Left ventricle myocardium superior (tissue), 1 donor: ENCODE measurements at places on chromosomes 4 and X.

- DNase-seq, result no peak
These were observed 225.3 kb upstream of the LNX1 start for GRCh38 chr4:53816561-53816960.

DNA sequence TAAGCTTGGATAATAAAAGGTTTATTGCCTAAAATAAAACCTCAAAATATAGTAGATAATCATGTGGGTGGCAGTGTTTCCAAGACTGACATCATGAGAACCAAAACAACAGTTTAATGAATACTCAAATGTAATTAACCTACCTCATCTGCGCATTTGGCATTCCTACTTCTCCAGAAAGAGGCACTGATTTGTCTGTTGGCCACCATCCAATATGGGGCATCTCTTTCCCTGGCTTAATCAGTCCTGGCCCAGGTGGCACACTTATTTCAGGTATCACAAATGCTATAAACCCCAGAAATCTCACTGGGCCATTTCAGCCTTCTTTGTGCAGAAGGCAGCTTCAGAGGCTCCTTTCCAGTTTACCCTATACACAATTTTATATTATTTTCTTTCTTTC lies 192.2 kb downstream of the COMMD8 start:
- DNase-seq, result no peak

DNA sequence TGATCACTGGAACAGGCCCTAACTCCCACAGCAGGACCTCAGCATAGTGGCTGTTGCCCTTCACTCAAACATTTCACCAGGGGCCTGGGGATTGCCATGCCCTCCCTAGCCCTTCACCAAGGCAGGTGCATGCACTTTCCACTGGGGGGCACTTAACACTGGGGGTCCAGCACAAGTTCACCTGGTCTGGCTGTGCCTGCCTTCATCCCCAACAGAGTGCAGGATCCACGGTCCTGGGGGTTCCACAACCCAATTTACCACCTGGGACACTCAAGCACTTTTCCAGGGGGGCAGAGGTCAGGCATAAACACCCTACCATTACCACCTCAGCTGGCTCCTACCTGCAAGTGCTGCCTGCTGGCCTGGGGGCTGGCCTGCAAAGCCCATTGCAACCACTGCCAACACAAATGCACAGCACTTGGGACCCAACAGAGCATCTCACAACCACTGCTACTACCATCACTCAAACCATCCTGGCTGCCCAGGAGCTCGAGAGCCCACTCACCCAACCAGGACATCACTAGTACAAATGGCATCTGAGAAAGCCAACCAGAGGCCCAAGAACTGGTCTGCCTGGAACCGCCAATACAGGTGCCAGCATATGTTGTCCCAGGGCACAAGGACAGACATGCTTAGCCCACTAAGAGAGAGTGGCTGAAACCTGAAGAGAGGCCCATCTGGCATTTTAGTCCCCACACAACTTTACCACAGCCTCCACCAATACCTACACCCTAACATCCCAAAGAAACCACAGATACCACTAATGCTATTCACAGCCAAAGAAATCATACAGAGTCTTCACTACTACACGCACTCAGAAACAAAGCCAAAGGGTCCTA lies 43.1 kb downstream of the NAT8L start:
- no peak for DNase-seq

- DNase-seq, result no peak
These were observed 26.3 kb upstream of the NUDT6 start for GRCh38 chr4:122948671-122949070.

DNA sequence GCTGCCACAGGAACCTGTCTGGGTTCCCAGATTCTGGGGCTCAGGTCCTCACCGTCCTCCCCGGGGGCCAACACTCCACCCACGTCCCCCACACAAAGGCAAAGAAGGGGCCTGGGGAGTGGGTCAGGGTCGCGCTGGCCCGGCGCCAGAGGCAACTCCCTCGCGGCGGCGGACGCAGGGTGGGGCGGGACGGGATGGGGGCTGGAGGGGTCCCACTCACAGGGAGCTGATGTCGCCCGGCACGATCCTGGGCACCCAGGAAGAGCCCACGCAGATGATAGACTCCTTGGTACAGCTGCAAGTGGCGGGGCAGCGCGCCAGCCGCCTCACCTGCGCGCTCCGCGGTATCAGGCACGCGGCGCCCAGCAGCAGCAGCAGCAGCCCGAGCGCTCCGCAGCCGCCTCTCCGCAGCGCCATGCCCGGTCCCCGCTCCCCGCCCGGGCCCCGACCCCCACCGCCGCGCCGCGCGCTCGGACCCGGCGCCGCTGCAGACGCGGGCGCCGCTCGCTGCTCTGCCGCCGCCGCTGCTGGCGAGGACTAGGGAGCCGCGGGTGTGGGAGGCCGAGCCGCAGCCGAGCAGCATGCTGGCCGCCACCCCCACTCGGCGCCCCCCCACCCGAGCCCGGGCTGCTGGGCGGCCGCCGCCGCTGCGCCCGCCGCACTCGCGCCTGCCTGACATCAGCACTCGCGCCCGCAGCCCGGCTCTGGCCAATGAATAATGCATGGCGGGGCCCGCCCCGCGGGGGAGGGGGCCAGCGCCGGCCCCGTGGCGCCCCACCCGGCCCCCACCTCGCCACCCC lies at the start of gene LGI2:
Gene LGI2 (minus strand): TSS at position 670 of the 800 bp plus-strand sequence. CDS start 253 bp downstream, at position 417.
- peak; percentile 73 for DNase-seq

GRCh38 chr4:118783887-118784286 lies 52.0 kb downstream of the SEC24D start:
- DNase-seq, result no peak

DNA sequence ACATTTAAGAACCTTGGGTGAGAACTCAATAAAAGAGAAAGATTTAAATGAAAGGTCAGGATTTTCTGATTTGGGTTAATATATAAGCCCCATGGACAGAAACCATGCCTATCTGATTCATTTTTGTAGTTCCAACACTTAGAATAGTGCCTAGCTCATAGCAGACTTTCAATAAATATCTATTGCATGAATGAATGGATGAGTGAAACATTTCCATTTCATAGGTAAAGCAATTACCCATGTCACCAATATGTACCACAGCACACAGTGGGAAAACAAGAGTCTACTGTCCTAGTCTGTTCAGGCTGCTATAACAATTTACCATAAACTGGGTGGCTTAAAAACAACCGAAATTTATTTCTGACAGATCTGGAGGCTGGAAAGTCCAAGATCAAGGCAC lies 63.9 kb upstream of the PTPN13 start:
- DNase-seq, result no peak

DNA sequence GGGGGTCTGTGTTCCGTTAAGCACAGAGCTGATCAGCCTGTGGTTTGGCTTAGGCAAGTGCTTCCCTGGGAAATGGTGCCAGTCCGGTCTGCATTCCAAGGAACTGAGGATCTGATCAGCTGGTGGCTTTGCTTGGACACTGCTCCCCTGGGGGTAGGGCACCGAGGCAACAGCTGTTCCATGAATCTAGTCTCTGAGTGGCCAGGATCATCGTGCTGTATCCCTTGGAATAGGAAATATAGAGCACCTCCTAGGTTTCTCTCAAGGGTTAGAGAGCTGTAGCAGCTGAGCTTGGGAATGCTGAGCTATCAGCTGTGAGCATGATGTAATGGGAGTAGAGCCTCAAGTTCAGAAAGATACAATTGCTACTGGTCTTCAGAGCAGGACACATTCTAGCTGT lies 863.9 kb downstream of the RAPGEF2 start:
- DNase-seq, result no peak

- DNase-seq, result no peak
These were observed 539.8 kb upstream of the ARX start for GRCh38 chrX:25555521-25555920.

DNA sequence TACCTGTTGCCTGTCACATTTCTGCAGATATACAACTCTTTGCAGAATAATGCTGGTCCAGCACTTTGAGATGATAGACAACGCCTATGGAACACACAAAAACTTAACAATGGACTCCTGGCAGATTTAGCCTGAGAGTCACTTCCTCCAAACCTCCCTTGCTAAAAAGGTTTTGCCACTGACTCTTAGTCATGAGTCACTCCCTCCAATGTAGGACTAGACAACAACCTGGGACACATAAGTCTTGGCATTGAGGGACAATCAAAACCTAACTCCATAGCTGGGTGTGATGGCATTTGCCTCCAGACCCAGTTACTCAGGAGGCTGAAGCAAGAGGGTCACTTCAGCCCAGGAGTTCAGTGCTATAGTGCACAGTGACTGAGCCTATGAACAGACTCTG lies 22.0 kb upstream of the EIF4E start:
- no peak for DNase-seq

- no peak for DNase-seq
These were observed 5.1 kb downstream of the CXCL9 start for GRCh38 chr4:76002176-76002575.

- no peak for DNase-seq
These were observed 33.0 kb upstream of the TTC29 start for GRCh38 chr4:146978641-146979040.

- no peak for DNase-seq
These were observed 149.2 kb downstream of the STK32B start for GRCh38 chr4:5200513-5200912.

DNA sequence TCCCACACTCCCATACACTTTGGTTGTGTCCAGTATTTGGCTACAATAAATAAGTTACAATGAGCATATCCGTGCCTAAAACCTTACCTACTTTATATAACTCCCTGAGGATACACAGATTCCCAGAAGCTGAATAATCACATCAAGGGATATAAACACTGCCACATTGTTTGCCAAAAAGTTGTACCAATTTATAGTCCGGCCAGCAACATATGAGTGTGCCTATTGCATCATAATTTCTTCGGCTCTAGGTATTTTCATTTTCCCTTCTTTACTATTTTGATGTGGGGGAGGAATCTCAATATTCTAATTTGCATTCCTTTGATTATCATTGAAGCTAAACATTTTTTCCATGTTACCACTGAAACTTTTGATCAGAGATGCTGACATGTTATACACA lies 146.4 kb downstream of the PCDH19 start:
- DNase-seq, result no peak

DNA sequence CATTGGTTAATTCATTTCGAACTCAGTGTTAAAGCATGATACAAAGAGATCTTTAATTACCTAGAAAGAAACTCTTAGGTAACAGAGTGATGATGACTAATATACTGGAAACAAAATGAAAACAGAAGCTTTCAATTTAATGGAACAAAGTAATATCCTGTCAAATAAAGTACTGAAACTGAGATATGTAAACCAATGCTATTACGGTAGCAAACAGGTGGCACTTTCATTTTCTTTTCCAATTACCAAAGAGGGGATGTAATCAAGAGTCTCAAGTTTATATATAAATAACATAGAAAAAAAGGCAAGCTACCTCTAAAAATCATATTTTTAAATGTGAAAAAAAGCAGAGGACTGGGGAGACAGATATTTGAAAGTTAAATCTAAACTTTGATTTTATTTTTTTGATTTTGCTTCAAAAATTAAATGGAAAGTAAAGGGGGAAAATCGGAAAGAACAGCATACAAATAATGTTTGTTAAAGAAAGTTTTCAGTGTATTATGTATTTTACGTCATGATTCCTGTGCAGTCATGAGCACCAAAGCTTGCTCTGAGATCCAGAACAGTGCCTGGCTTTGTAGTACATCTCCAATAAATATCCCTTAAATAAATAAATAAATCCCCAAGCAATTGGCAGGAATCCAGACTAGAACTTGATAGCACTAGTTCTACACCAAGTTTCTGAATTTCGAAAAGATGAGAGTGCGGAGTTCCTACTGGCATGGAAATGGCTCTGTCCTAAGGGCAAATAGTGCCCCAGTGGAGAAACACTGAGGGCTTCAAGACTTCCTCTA lies 25.0 kb upstream of the RAPGEF2 start:
- DNase-seq, result no peak

DNA sequence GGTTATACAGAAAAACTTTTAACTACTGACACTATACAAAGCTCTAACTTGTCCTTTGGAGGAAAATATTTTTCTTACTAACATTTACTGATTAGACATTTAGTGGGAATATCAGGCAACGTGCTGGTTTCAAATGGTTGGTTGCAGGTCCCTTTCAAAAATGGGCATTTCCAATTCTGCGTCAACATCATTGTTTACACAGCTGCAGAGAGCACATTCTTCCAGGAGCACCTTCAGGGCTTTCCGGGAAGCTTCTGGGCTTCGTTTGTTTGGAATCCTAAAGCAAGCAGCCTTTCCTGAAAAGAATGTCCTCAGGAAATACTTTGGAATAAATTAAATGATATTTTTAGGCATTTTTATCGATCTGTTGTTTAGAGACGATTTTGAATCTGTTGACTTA lies 289.7 kb downstream of the TRIML1 start:
- DNase-seq, result no peak

- peak; percentile 83 for DNase-seq
These were observed 7.1 kb downstream of the RASL11B start for GRCh38 chr4:52869196-52869595.

DNA sequence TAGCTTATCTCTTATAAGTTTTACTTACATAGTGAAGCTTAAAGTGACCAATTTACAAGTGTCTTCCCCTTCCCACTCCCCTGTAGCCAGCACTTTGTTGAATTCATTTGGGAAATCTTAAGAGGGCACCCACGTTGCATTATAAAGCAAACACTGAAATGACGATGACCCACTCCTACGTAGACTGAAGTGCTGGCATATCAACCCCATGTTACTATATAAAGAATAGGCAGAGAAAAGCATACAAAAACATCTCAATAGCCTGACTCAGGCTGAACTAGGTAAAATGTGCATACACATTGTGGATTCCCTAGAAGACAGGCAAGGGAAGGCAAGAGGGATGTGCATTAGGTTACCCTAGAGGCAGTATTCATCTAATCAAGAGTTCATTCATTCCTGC lies 313.4 kb downstream of the TENM3 start:
- DNase-seq, result no peak

GRCh38 chrX:45783002-45783401 lies 582.3 kb upstream of the DIPK2B start:
- DNase-seq, result no peak

DNA sequence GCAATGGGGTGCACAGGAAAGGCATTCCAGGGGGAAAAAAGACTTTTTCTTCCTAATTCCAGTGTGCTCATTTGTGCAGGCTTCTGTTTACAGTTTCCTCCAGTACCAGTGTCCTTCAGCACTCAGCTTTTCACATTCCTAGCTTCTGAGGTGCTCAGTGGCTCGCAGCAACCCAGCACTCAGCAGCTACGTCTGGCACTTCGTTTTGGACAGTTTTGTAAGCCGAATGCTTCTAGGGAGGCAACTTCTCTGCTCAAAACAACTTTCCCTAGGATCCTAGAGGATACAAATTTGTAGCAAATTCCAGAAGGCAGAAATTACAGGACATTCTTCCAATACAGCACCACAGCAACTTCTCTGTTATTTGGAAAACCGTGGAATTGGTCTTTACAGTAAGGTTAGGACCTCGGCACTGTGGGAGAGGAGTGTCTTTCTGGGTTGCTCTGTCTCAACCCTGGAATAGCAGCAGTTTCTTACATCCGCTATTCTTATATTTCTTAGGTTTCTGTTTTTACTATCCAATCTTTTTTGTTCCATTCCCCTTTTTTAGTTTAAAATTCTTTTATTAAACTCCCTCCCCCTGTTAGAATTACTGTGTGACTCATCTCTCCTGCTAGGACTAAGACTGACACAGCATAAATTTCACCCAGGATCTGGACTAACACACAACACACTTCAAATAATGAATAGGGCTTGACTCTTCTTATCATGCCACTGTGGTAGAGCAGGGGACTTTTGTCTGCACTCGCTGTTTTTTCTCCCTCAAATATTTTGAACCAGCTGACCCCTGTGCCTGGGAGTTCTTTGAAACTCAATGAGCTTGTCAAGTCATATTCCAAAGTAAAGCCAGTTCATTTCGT lies 1314.7 kb downstream of the FSTL5 start:
- no peak for DNase-seq

GRCh38 chr4:138308356-138308755 lies 66.2 kb upstream of the SLC7A11 start:
- no peak for DNase-seq
